ENCODE measurements at places on chromosomes 1 and 21. TPM values are rescaled to one million over a fixed set of nuclear protein-coding genes. Genes with fewer than 3 reads are reported as not detected.

SEC16B gene
- 3.4 TPM for polyA plus RNA-seq

S100A3 gene
- 6.2 TPM for polyA plus RNA-seq

MARK1 gene
- not detected for polyA plus RNA-seq

PKP1 gene
- polyA plus RNA-seq: 0.36 TPM

C1orf185 gene
- polyA plus RNA-seq: not detected

PIK3C2B gene
- polyA plus RNA-seq: 4.3 TPM

HAO2 gene
- polyA plus RNA-seq: not detected

GJA4 gene
- not detected for polyA plus RNA-seq

CLEC20A gene
- polyA plus RNA-seq: not detected

PCSK9 gene
- 0.17 TPM for polyA plus RNA-seq
